ENCODE measurements at places on chromosomes 5 and 9.

DNA sequence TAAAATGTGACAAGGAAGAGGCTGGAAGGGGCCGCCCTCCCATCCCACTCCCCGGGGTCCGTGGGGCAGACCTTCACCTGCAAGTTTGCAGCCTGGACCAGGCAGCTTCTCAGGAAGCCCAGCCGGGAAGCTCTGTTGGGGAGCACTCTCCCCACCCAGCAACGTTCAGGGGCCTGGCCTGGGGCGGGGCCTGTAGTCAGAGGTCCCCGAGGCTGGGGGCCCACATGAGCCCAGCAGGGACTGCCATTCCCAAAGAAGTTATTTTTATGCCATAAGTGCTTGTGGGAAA lies 32.7 kb upstream of the NOTCH1 start:
- no peak for DNase-seq

- no peak for DNase-seq
These were observed 43.7 kb upstream of the GABRA1 start for GRCh38 chr5:161804263-161804662.

DNA sequence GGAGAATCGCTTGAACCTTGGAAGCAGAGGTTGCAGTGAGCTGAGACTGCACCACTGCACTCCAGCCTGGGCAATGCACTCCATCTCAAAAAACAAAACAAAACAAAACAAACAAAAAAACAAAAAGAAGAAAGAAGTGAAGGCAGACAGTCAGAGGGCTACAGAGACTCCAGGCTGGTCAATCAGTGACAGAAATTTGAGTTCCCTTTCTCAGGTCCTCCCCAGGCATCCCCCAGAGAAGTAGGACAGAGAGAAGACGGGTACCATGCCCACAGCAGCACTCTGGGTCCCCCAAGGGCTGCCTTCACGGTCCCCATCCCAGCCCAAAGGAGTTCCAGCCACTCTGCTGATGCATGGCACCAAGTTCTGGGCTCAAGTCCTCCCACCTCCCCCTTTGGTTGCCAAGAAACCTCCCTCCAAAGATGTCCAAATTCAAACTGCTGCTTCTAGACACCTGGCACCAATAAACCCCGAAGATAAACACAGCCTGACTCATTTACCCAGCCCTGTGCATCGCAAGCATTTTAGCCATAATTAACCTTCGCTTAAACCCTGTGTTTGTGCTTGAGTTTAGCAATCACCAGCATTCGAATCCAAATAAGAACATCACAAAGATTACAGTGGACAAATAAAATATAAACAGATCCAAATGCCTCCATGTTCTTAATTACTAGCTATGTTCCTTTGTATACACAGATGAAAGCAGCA lies 24.0 kb downstream of the SEMA4D start:
- no peak for DNase-seq

DNA sequence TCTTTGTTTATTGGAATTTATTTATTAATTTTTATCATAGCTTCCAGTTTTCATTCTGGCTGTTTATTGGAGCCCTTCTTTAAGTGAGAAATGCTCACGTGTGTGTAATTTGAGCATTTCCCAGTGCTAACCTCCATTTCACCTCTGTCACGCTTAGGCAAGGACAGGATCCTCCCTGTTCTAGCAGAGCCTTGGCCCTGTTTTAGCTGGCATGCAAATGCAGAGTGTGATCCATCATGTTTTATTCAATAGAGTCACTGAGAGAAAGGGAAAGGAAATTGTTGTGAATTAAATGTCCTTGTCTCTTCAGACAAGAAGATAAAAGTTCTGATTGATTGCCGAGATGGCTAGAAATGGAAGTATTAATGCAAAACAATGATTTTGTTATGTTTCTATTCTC lies 137.3 kb upstream of the ACO1 start:
- DNase-seq, result no peak

DNA sequence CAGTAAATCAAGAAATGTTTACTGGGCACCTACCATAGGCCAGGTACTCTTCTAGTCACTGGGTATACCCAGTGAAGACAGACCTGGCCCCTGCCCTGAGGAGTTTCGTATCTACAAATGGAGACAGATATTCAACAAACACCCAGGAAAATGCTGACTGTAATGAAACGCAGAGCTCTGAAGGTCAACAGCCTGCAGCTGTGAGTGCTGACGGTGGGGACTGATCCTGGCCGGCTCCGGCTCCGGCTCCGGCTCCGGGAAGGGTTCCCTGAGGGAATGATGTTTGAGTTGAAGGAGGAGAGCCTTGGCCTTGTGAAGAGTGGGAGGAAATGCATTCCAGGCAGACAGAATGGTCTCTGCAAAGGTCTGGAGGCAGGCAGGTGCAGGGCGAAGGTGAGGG lies 23.1 kb downstream of the FGFR4 start:
- DNase-seq, result no peak

- DNase-seq, result no peak
These were observed 166.1 kb downstream of the BNC2 start for GRCh38 chr9:16704116-16705110.

DNA sequence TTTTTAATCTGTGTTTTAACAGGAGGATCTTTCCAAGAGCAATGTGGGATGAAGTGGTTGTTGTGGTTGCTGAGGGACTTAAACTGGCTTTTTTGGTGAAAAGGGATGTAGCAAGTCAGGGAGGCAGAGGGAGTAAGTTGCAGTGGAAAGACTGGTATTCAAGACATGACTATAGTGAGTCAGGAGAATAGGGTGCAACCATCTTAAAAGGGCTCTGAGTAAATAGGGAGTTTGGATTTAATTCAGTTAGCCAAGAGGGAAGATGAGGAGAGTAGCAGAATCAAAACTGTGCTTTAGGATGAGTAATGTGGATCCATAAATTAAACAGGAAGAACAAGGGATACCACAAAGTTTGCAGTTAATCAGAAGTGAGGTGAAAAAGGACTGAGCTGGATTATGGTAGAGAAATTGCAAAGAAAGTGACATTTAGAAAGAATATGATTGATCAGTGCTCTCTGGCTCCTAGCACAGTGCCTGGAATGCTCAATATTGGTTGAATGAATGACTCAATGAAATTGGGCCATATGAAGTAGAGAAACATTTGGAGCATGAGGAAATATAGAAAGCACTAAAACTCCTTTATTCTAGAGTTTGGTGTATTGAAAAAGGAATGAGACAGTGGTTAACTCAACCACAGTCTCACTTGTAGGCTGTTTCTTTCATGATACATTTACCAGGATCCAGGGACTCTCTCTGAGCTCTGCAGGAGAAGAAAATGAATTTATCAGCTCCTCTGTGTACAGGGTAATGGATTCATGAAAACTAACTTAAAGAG lies 5.1 kb downstream of the POLR3G start:
- no peak for DNase-seq

- no peak for DNase-seq
These were observed 233.4 kb downstream of the DENND1A start for GRCh38 chr9:123696476-123696875.

GRCh38 chr9:89436326-89436725 lies 61.6 kb downstream of the SEMA4D start:
- no peak for DNase-seq

GRCh38 chr9:98690686-98691085 lies 18.0 kb downstream of the GABBR2 start:
- no peak for DNase-seq

DNA sequence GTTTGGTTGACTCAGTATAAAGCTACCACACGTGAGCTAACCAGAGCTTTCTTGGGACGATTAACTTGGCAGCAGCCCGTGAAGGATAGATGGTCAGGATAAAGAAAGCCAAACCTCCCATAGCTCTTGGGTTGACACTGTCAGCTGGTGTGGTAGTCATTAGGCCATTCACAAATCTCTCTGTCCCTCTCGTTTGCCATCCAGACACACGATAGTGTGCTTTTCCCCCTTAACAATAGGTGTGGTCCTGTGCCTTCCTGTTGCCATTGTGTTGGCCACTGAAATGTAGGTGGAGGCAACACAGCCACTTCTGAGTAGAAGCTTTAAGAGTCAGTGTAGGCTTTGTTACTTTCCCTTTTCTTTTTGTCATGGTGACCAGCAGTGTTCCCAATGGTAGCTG lies 11.7 kb downstream of the OR13J1 start:
- DNase-seq, result no peak

DNA sequence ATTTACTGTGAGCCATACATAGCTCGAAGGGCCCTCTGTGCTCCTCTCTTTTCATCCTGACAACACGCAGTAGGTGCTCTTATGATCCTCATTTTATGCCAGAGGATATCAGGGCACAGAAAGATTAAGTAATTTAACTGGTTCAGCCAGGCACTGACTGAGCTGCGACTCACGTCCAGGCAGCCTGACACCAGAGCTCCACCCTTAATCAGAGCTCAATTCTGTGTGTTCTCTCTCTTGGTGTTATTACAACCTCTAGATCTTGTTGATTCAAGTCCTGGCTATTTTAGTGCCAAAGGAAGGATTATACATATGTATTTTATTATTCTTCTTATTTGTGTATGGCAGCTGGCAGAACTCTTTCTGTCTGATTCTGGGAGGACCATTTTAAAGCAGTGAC lies 59.7 kb downstream of the OSMR start:
- DNase-seq, result no peak

DNA sequence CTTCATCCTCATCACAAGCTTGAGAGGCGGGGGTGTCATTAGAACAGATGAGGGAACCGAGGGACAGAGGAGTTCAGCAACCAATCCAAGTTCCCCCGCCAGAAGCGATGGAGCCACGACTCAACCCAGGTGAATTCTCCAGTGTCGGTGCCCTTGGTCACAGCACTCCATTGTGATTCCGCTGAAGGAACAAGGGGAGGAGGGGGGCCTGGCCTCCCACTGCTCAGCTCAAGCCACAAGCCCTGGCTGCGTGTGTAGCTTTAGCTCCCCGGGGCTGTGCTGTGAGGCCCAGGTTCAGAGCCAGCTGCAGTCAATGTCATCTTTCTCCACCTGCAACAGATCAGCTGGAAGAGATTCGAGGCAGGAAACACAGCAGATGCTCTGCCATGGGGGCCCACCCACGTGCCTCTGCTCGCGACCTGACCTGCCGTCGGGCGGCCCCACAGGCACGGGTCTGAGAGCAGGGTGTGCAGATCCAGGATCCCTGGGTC lies 72.6 kb downstream of the GTF3C4 start:
- no peak for DNase-seq

DNA sequence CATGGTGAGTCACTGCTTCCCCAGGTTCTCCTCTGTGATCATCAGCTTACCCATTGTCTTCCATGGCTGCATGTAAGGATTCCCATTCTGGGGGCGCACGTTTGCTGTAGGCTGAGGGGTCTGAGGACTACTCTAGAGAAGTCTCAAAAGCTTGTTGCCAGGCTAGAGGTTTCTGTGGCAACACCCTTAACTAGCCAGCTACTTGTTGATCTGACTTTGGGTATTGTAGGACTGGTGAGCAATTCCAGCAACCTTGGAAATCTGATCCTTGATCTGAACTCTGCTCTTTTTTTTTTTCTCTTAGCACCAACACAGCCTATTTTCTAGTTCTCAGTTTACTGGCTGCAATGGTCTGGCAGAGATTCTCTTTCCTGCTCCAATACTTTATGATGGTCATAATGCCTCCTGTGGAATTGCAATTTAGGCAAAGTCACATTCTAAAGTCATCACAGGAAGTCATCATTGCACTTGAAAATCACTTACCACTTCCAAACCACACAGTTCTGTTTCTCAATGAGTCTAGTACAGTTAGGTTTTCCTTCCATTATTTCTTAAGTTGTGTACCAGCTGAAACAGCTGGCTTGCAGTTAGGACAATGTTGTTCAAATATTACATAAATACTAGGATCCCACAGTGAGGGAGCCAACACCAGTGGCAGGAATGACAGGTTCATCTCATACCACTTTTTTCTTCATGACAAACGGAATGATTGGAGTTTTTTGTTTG lies 110.3 kb downstream of the SLC12A2 start:
- DNase-seq, result no peak

GRCh38 chr5:6574111-6574510 lies 58.7 kb downstream of the NSUN2 start:
- DNase-seq, result no peak

DNA sequence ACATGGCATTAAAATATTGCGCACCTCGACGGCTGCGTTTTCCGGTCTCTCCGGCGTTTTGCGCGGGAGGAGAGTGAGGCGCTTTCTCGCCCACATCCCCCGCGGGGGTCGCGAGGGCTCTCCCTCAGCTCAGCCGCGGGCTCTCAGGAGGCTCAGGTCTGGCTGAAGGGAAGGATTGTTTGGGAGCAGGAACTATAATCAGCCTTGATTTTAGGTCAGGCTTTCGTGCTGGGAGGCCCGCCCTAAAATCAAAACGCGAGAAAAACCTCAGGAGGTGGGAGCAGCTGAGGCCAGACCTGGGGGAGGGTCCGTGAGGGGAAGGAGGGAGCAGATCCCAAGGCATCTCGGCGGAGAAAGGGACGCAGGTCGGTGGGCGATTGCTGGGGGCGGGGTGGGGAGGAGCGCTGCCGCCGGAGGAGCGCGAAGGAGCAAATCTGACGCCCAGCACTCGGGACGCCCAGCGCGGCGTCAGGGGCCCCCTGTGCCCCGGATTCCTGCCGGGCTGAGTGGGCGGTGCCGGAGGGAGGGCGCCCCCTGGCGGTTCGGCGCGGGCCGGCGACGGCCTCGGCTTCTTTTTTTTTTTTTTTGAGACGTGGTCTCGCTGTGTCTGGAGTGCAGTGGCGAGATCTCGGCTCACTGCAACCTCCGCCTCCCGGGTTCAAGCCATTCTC lies 18.7 kb upstream of the RNF130 start:
- peak; percentile 57 for DNase-seq

DNA sequence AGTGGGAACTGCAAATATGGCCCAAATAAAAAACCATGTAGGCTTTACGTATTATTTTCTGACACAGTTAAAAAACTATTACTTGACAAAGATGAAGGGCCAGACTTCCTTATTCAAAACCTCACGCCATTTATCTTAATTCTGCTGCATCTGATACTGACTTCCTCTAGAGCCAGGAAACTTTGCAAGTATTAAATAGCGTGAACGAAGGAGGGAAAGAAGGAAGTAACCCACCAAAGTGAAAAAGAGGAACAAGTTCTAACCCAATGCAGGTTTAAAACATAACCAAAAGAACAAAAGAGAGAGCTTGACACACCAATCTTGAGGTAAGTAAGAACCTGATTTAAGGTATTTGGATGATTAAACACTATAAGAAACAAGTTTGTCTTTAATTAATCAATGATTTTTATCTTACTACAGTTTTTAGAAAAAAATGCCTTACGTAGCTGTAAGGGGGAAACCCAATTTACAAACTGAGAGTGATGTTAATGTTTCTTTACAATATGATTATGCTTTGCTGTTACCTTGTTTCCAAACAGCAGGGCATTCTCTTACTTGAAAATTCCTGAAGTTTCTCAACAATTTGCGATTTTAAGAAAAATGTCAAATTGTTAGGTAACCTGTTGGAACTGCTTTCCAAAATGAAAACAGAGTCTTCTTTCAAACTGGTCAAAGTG lies at the start of gene GAPT:
GAPT (plus strand) TSS at position 220 of the 677 bp plus-strand sequence. CDS start 3,102 bp downstream, outside the sequence.
- DNase-seq, result no peak
